Inflammatory macrophage (primary cell): ENCODE measurements at places on chromosomes 1 and 21.

DNA sequence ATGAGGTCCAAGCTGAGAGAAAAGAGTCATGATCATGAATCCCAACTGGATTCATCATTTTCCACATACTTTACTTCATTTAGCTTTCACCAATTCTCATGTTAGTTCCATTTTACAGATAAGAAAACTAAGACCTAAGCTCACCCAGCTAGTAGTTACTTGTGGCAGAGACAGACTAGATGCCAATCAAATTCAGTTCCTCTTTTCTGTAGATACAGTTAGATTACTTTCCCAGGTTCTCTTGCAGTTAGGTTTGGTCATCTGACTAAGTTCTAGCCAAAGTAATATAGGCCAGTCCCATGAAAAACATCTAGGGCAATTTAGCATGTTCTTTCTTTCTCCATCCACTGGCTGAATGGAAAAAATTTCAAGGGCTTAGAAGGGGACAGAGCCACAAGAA, 8.9 kb upstream of the KCND3 start:
- no peak for DNase-seq

GRCh38 chr1:87523466-87523865, 194.8 kb downstream of the LMO4 start:
- no peak for DNase-seq

DNA sequence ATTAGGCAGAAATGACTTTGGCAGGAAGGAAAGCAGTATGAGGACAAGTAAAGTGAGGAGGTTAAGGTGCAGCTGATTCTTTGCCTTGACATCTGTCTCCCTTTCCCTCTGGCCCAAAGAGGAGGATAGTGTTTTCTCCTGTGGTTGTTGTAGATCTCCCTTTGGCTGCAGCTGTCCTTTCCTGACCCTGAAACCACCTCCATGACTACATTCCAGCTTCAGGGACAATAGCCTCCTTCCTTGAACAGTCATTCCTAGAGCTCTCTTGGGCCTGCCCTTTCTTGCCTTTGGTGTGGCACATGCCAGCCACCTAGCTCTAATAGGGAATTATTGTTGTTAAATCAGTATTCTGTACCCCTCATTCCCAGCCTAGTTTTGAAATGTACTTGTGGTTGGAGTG, 6.2 kb downstream of the ZMYM1 start:
- DNase-seq = no peak

GRCh38 chr1:240831922-240832321, 220.0 kb upstream of the GREM2 start:
- no peak for DNase-seq
